ENCODE measurements at places on chromosomes 12 and 14.

DNA sequence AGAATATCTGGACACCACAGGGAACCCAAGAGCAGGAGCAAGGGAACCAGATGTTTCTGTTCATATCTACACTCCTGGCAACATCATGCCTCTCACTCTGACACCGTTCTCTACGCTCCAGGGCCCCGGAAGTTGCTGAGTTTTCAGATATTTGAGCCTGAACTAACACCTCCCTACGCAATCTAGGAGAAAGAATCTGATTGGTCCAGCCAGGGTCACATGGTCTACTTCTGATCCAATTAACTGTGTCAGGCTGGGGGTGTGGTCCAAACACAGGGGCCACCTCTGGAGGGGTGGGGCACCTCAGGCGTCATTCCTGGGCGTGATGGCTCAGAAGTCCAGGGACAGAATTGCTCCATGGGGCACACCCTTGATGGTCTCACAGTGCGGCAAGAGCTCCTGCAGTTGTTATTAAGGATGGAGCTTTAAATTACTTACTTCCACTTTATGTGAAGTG lies 165.5 kb downstream of the PTPN11 start:
- ATAC-seq = no peak

DNA sequence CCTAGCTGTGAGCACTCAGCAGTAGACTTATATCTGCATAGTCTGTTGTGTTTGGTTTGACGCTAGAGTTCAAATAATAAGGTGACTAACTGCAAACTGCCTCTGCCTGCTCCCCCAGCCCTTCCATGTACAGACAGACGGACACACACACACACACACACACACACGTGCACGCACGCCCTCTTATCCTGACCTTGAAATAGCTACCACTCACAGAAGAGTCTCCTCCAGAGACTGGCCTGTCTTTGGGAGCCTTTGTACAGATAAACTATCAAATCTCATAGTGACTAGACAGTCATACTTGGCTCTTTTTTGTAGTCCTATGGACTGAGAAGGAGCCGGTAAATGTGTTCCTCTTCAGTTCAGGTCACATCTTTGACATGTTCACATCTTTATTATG lies 158.4 kb downstream of the FBXL14 start:
- no peak for ATAC-seq

DNA sequence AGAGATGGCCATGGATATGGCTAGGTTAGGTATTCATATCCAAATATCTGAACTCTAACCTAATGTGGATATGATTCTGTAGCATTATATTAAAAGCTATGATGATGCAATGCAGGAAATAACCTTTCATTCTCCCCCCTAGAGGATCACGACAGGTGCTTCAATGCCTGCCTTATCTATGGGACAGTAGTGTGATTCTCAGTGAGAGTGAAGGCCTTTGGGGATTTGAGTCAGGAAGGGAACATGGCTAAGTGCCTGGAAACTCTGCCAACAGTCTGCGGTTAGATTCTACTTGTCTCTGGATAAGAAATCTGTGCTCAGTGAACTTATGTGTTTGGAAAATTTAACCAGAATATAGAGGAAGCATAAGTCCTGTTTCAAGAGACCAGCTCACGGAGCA lies 81.8 kb downstream of the SLC38A1 start:
- ATAC-seq = no peak

DNA sequence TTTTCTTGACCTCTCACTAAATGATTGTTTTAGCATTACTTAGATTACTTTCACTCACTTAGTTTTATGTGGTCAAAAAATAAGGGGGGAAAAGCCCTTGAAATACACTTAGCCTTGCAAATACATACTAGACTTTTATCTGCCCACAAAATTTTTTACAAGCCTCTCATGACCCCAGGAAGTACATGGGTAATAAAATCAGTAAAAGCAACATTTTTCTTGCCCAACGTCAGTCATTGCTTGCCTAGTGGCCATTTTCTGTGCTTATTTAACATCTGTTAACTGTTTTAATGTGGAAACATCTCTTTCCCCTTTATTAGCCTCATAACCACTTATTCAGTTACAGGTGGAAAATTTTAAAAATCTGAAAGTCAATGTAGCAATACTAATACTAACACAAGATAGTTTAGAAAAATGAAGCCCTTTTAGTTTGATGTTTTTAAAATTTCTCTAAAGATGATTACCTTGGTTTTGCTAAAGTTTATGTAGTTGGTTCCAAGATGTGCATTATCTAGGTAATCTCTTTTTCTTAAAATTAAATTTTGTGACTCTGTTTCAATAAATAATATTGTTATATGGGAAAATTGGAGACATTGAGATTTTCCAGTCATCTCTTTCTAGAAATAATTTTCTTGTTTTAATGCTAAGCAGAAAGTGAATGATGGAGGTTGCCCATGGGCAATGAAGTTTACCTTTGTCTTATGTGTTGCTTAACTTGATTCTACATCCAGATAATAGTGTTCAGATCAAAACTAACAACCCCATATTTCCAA lies 175.5 kb downstream of the TMTC2 start:
- ATAC-seq = peak; percentile 57

DNA sequence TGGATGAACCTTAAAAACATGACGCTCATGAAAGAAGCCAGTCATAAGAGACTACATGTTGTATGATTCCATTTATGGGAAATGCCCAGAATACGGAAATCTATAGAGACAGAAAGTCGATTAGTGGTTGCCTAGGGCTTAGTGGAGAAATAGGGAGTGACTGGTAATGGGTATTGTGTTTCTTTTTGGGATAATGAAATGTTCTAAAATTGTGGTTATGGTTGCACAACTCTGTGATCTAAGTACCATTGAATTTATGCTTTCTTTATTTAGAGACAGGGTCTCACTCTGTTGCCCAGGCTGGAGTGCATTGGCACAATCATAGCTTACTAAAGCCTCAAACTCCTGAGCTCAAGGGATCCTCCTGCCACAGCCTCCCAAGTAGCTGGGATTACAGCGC lies 8.0 kb downstream of the RBMS2 start:
- ATAC-seq = no peak
